ENCODE measurements at places on chromosomes 3 and 15.
A peak's percentile ranks its signal among the peaks of the same experiment; 100 is the strongest.

DNA sequence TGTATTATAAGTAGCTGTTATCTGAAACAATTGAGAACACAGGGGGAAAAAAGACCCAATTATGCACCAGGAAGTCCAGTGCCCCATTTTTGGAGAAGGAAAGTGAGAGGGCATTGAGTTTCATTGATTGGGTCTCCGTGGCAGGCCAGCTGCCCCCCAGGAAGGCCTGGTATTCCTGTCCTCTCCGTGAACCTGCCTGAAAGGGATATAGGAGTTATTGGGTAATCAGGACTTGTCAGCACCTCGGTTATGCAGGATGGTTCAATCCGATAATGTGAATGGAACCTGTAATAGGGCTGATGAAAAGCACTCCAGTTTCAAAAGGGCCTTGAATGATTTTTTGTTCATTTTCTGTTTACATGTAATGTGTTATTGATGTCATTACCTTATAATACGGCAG, 122.0 kb upstream of the RARB start:
- DNase-seq: no peak

- no peak for DNase-seq
Measured at GRCh38 chr3:172640751-172641150, 70.1 kb downstream of the NCEH1 start.

- no peak for DNase-seq
Measured at GRCh38 chr3:142622405-142622804, 26.2 kb downstream of the PLS1 start.

DNA sequence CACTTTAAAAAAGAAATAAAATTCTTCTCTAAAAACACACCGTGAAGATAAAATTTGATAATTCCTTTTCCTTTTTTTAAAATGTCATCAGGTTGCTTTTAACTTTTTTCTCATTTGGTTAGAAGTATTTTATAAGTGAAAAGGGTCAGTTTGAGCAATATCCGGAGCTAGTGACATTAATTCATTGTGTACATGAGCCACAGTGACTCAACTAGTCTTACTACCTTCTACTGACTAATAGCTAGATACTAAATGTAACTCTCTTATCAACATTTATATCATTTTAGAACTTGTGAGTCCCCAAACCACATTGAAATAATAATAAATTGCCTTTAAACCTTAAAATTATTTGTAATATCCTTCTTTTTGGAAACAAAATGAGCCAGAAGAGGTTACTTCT, 101.2 kb upstream of the ZBTB20 start:
- no peak for DNase-seq

DNA sequence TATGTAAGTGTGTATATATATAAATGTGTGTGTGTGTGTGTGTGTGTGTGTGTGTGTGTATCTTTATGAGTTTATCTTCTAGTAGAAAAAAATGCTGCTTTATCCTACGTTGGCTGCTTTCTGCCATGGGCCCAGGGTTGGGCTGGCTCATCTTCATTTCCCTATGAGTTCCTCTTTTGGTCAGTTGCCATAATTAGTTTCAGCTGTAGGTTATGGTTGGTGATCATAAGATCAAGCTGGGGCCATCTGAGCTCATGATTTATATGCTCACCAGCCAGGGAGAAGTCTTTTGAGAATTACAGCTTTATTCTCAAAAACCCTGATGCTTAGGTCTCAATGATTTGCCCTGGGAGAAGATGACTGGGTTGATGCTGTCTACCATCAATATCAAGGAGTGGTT, 775.8 kb upstream of the ARPP21 start:
- DNase-seq: no peak

- DNase-seq: no peak
Measured at GRCh38 chr15:71804226-71804625, 6.1 kb upstream of the NR2E3 start.

DNA sequence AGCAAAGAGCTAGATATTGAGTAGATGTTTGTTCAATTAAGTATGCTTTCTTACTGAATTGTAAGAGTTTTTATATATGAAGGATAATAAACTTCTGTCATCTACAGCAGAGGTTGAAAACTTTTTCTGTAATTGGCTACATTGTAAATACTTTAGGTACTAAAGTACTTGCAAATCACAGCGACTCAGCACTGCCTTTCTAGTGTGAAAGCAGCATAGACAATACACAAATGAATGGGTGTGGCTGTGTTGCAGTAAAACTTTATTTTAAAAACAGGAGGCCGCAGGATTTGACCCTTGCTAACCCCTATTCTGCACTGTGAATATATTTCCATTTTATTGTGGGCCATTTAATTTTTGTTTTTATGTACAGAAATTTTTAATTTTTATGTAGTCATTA, 104.3 kb upstream of the TMC3 start:
- DNase-seq: no peak

- DNase-seq: peak; percentile 7
Measured at GRCh38 chr15:63489352-63489751, 15.0 kb upstream of the USP3 start.

Measured in osteocyte (in vitro differentiated cells).